ENCODE measurements at places on chromosomes 6 and 20. TPM values are rescaled to one million over a fixed set of nuclear protein-coding genes. Genes with fewer than 3 reads are reported as not detected.

DNA sequence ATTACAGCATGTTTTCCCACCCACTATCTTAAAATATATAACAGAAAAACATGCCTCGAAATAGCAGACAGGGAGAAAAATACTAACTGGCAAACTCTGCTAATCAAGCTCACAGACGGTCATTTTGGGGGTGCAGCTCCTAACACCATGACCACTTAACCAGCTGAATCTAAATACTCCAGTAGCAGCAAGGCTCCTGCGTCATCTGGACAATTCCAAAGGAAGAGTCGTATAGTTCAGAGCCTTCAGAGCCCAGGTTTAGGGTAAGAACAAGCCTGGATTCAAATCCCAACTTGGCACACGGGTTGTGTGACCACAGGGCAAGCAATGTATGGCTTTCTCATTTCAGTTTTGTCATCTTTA lies 81.3 kb upstream of the COL21A1 start:
- no peak overlapping the region for H3K27ac ChIP-seq
- H3K4me1 ChIP-seq = no peaks in the 10 kb centered on the region
- no peak overlapping the region for H3K4me3 ChIP-seq

DNA sequence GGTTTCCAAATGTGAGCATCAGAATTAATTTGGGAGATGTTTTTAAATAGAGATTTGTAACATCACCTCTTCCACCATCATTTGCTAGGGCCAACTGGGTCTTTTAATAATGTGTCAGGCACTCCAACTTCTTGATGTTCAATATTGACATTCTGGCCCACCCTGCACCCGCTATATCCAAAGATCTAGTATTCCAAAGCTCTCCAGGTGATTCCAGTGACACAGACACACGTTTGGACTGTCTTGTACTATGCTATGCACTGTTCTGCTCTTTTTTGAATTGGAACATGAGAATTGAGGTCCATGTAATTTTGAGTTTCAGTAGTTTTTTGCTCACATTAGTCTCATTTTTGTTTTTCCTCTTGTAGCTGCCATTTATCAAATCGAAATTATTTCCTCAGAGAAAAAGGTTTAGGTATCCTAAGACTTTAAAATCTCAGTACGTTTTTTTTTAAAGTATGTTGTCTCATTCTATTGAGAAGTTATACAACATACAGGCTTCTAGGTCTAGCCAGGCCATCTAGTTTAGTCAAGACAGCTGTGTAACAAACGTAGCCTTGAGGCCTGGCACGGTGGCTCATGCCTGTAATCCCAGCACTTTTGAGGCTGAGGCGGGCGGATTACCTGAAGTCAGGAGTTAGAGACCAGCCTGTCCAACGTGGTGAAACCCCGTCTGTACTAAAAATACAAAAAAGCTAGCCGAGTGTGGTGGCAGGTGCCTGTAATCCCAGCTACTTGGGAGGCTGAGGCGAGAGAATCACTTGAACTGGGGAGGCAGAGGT lies 3.1 kb downstream of the BICRAL start:
- H3K27ac ChIP-seq = peak overlapping the region; percentile 100
- DNase-seq = no peak
- H3K4me3 ChIP-seq = no peak overlapping the region

DNA sequence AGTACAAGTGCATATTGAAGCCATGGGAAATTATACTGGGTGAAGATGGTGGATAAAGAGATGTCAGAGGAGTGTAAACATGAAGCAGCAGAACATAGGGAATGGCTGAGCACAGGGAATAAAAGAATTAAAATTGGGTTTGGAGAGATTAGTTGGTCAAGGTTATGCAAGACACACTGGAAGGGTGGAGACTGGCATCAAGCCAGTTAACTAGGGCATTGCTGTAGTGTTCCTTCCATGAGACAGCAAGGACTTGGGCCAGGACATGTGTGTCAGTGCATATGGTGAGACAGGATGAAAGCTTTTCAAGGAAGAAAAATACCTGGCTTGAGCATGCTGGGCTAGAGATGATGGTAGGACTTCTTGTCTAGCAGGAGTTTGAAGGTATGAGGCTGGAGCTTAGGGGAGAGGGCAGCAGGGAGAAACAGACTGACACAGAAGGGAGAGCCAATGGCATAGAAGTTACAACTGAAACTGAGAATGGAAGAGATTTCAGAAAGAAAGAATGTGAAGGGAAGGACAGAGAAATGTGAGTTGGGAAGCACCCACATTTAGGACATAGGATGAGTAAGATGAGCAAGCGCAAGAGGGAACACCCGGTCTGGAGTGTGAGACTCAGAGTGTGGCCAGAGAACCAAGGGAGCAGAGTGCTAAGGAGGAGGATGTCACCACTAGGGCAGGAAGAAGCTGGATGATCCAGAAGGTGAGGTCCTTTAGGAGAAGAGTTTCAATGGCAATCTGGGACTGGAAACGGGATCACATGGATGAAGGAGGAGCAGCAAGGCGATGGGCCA lies 14.5 kb upstream of the TMEM170B start:
- no peaks in the 10 kb centered on the region for H3K4me1 ChIP-seq
- H3K4me3 ChIP-seq = no peak overlapping the region
- no peak for DNase-seq

- no peak for DNase-seq
- H3K4me1 ChIP-seq = peaks cover 10% of the 10 kb centered on the region
- H3K27ac ChIP-seq = no peak overlapping the region
- peaks cover 28% of the 10 kb centered on the region for H3K27me3 ChIP-seq
- H3K4me3 ChIP-seq = no peak overlapping the region
- H3K36me3 ChIP-seq = no peaks in the 10 kb centered on the region
Observed at GRCh38 chr6:40387127-40387870, 199.9 kb downstream of the LRFN2 start.

- no peaks in the 10 kb centered on the region for H3K36me3 ChIP-seq
- H3K27me3 ChIP-seq = no peaks in the 10 kb centered on the region
- no peak for DNase-seq
- no peak overlapping the region for H3K4me3 ChIP-seq
- H3K27ac ChIP-seq = no peak overlapping the region
Observed at GRCh38 chr6:68473433-68474210, 161.5 kb upstream of the ADGRB3 start.

DNA sequence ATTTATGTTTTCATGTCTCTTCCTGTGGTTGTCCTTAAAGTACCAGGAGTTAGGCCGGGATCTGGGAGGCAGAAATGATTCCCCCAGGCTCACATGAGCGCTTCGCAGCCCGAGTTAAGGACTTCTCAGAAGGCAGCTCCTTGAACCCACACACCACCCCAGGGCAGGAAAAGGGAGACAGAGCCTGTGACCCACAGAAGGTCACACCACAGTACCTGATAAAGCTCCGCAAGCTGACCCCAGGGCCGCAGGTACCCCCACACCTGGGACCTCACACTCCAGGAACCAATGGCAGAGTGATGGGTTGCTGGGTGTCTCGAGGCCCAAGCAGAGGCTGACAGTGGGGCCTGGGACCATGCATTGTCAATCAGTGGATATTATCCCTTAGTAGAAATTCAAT lies 207.6 kb downstream of the CDH4 start:
- DNase-seq = no peak
- no peak overlapping the region for H3K27ac ChIP-seq
- peaks cover 7% of the 10 kb centered on the region for H3K27me3 ChIP-seq
- H3K36me3 ChIP-seq = no peaks in the 10 kb centered on the region

DNA sequence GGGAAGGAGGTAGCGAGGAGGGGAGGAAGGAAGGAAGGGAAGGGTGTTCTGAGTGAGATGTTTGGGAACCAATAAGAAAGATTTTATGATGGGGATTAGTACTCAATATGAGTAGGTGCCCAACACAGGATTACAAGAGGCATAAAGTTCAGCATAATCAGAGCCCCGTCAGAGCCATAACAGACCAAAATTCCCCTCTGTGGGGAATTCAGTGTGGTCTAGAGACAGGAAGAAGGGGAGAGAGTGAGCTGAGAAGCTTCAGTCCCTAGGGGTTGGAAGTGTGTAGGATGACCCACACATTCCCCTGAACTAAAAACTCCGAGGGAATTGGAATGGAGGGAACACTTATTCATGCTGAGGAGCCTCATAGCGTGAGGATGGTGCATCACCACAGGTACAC lies 160.3 kb upstream of the SASH1 start:
- no peak overlapping the region for H3K27ac ChIP-seq
- DNase-seq = no peak
- H3K4me1 ChIP-seq = peaks cover 10% of the 10 kb centered on the region

GRCh38 chr6:2179950-2180349 lies 65.5 kb downstream of the GMDS start:
- H3K36me3 ChIP-seq = no peaks in the 10 kb centered on the region
- DNase-seq = no peak
- H3K4me1 ChIP-seq = peaks cover 2% of the 10 kb centered on the region
- H3K27ac ChIP-seq = no peak overlapping the region
- no peaks in the 10 kb centered on the region for H3K27me3 ChIP-seq

DNA sequence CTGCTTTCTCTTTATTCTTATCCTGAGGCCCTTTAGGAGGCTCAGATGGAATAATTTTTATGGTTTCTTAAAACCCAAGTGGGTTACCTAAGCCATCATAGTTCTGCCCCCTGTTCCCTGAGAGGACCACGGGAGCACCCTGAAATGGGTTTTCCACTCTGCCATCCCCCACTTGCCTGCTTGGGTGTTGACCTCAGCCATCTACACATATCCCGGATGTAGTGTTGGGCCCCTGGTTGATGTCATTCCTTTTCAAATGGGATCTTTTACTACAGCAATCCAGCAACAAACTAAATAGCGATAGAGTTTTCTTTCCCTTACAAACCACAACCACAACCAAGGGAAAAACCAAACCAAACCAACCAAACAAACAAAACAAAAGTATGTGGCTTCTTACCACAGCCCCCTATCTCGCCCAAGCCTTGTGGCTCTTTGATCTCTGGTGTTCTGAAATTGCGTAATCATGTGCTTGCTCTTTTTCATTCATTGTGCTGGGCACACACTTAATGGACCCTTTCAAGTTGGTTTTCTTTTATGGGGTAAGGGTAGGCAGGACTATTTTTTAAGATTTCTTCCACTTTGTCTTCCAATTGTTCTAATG lies 154.9 kb downstream of the ESR1 start:
- DNase-seq = no peak
- no peak overlapping the region for H3K4me3 ChIP-seq
- H3K36me3 ChIP-seq = no peaks in the 10 kb centered on the region
- H3K27ac ChIP-seq = no peak overlapping the region
- peaks cover 11% of the 10 kb centered on the region for H3K27me3 ChIP-seq

DNA sequence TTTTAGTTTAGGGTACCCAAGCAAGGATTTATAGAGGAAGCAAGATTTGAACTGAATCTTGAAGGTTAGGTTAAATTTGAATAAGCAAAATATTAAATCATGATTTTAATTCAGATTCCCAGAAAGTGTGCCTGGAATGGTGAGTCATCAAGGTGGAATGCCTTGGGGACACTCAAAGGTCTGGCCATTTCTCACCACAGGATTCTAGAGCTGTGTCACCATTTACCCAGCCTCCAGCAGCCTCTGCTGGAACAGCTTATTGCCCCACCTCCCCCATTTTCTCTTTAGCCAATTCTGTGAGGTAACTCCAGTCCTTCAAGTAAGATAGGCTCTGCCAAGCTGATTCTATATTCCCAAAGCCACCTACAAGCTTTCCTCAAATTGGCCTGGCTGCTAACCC lies 181.4 kb downstream of the SIM1 start:
- no peaks in the 10 kb centered on the region for H3K27me3 ChIP-seq
- peaks cover 6% of the 10 kb centered on the region for H3K4me1 ChIP-seq
- H3K4me3 ChIP-seq = no peak overlapping the region
- DNase-seq = no peak
- no peak overlapping the region for H3K27ac ChIP-seq

DNA sequence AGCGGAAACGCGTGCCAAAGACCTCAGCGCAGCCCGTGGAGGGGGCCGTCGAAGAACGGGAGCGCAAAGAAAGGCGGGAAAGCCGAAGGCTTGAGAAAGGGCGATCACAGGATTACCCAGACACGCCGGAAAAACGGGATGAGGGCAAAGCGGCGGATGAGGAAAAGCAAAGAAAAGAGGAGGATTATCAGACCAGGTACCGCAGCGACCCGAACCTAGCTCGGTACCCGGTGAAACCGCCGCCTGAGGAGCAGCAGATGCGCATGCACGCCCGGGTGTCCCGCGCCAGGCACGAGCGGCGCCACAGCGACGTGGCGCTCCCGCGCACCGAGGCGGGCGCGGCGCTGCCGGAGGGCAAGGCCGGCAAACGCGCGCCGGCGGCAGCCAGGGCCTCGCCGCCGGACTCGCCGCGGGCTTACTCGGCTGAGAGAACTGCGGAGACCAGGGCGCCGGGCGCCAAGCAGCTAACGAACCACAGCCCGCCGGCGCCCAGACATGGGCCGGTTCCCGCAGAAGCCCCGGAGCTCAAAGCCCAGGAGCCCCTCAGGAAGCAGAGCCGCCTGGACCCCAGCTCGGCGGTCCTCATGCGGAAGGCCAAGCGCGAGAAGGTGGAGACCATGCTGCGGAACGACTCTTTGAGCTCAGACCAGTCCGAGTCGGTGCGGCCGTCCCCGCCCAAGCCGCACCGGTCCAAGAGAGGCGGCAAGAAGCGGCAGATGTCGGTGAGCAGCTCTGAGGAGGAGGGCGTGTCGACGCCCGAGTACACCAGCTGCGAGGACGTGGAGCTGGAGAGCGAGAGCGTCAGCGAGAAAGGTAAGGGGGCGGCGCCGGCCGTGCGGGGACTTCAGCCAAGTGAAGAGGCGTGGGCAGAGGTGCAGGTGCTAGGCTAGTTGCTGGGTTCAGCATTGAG lies 296.2 kb downstream of the RIMS1 start:
- peak; percentile 52 for DNase-seq
- H3K27me3 ChIP-seq = peaks cover 54% of the 10 kb centered on the region
- H3K27ac ChIP-seq = peak overlapping the region; percentile 60
- peak overlapping the region; percentile 81 for H3K4me3 ChIP-seq
- H3K4me1 ChIP-seq = peaks cover 6% of the 10 kb centered on the region

- DNase-seq = no peak
- no peak overlapping the region for H3K4me3 ChIP-seq
- peaks cover 2% of the 10 kb centered on the region for H3K36me3 ChIP-seq
- peak overlapping the region; percentile 53 for H3K27ac ChIP-seq
- no peaks in the 10 kb centered on the region for H3K27me3 ChIP-seq
Observed at GRCh38 chr20:47115694-47116093, 221.1 kb downstream of the EYA2 start.

AP5S1 gene
- 13.2 TPM for total RNA-seq

DNA sequence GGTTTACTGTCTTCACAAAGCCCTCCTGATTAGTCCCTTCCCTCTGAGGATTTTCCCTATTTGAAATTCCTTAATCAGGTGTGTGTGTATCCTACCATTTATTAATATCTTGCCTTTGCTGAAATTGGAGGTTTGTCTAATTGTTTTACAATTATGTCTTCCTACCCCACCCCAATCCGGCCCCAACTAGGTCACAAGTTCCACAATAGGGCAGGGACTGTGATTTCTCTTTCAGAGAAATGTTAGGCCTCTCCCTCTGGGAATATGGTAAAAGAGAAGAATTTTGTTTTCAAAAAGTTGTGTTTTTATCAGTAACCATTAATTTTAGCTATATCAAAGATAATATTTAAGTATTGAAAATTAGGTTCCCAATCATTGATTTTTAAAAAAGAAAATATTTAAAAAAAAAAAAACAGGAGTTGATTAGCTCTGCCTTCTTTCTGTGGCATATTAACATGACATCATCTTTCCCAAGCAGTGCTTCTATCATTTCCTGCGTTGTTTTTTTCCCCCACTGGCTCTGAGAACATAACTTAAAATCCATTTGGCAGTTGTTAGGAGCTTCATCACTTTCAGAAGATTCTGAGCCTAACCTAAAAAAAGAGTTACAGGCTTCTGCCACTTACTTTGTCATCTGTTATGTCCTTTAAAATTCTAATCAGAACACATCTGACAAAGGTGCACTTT lies 36.1 kb downstream of the BLOC1S5 start:
- no peak for DNase-seq
- H3K27me3 ChIP-seq = no peaks in the 10 kb centered on the region
- H3K4me1 ChIP-seq = peaks cover 13% of the 10 kb centered on the region
- H3K36me3 ChIP-seq = peaks cover 24% of the 10 kb centered on the region
- peak overlapping the region; percentile 40 for H3K27ac ChIP-seq
